ENCODE measurements at places on chromosomes 1 and 21.

GRCh38 chr1:11626551-11626950 is 27.7 kb downstream of the FBXO2 start:
- no peak for DNase-seq

DNA sequence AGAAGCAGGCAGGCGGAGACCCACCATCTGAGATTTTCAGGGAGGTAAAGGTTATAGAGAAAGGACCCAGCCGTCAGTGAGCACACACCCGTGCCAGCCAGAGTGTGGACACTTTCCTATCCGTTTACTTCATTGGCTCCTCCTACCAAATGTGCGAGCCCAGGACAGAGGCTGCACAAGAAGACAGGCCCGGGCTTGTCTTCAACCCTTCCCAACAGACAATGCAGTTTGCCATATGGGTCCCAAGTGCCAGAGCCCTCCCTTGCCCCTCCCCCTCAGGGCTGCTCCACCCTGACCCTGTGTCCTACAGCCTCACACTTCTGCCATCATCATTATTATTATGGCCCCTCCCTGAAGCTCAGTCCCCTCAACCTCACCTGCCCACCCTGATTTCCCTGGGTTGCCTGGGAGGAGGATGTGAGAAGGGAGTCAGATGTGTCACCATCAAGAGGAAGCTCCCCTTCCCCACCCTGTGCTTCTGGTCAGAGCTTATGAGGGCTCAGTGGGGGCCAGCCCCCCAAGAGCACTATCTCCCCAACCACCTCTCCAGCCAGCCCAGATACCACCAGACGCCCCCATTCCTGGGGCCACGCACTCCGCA is 9.4 kb downstream of the LAPTM5 start:
- DNase-seq: no peak

GRCh38 chr1:246865921-246866320 is 65.8 kb downstream of the AHCTF1 start:
- no peak for DNase-seq

DNA sequence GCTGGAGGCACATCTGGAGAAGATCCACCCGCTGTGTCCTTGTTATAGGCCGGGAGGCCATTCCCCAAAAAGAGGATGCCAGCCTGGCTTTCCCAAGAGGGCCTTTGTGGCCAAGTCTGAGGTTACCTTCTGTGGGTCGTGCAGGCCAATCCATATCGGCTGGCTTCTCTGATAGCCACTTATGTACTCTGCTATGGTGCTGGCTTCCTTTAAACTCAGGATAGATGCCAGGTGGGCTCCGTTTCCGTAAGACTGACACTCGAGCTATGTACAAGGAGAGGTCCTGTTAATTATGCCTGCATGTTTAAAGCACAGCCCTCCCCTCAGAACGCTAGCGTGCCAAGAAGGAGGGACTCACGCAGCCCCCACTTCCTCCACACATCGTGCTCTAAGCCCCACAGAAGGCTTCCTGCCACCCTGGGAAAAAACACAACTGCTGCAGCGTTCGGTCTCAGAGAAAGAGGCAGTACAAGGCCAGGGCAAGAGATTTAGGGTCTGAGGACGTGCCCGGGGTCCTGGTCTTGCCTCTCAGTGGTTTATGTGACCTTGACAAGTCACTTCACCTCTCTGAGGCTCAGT is 11.6 kb downstream of the REG4 start:
- no peak for DNase-seq

- no peak for DNase-seq
These were observed 37.4 kb upstream of the FAM131C start for GRCh38 chr1:16110884-16111283.

- DNase-seq: no peak
These were observed 28.6 kb upstream of the DUSP23 start for GRCh38 chr1:159752135-159752580.

GRCh38 chr1:27297903-27298302 is 24.1 kb upstream of the TMEM222 start:
- DNase-seq: no peak

- DNase-seq: peak; percentile 73
These were observed at the start of gene PCP4L1 for GRCh38 chr1:161258439-161259344. Gene PCP4L1, plus strand, starts transcription at chr1:161258745. Its CDS starts 230 bp downstream, at chr1:161258975.

DNA sequence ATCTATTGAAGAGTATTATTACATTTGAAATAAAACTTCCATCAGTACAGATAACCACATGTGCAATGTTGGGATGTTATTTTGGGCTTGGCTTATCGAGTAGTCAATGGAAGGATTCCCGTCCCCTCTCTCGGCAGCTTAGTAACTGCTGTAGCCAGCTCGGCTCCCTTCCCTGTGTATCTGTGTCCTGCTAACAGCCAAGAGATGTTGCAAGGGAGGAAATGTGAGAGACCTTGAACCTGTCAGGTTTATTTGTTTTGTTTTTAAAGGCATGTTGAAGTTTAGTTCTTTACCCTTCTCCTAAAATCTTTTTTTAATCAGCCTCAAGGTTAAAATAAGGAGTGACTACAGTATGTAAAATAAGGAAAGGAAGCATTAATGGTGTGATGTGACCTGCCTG is 13.6 kb upstream of the TARS2 start:
- DNase-seq: no peak

DNA sequence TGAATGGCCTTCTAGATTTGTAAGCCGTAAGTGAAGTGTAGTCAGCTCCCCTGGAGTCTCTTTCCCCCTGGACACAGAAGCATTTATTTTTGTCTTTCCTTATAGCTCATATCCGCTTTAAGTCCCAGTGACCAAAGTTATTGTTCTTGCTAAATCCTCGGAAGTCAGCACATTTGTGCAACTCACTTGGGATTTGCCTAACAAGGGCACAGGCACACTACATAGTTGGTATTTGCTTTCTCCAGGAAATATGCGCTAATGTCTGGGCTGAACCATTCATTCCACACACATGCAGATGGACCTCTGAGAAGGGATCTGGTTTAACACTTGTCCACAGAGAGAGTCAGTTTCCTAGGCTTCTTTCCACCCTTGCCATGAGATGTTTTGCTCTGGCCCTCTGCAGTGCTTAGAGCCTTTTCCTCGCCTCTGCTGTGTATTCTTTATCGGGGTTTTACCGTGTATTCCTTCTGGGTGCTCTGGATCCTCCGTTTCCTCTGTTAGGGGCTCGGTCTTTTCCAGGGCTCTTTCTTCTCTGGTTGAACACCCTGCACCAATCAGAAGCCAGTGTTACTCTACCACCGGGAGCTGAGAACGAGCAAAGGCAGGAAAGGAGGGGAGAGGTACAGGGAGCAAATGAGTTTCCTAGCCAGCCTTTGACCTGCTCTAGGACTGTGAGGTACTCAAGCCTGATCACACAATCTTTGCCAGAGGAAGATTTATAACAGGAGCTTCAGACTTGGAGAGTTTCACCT is 72.4 kb downstream of the ABCA4 start:
- no peak for DNase-seq

- no peak for DNase-seq
These were observed 215.8 kb downstream of the BARHL2 start for GRCh38 chr1:90501281-90501680.

DNA sequence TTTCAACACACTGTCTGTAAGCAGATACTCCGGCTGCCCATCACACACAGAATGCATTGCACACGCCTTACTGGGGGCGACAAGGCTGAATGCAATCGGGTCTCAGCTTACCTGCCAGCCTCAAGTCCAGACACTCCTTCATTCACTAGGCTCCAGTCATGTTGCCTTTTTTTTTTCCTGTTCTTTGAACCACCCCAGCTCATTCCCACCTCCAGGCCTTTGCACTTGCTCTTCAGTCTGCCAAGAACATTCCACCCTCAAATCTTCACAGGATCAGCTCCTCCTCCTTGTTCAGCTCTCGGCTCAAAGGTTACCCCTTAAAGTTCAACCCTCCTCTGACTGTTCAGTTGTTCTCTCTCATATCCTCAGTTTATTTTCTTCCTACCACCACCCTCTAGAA is 181.9 kb upstream of the ESRRG start:
- no peak for DNase-seq

- no peak for DNase-seq
These were observed 42.8 kb downstream of the DPH5 start for GRCh38 chr1:100982793-100983192.

DNA sequence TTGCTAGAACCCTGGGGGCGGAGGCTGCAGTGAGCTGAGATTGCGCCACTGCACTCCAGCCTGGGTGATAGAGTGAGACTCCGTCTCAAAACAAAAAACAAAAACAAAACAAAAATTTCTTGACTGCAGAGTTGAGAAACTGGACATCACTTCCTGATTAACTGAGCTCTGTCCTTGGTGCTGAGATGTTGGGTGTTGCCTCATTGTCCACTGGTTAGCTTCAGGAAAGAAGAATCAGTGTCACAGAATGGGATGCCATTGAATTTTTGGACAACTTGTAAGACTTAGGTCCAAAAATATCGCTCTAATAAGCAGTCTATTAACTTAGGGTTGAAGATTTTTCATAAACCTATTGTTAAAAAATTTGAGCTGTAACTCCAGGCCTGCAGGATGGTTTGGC is 23.8 kb upstream of the KCNA10 start:
- no peak for DNase-seq

DNA sequence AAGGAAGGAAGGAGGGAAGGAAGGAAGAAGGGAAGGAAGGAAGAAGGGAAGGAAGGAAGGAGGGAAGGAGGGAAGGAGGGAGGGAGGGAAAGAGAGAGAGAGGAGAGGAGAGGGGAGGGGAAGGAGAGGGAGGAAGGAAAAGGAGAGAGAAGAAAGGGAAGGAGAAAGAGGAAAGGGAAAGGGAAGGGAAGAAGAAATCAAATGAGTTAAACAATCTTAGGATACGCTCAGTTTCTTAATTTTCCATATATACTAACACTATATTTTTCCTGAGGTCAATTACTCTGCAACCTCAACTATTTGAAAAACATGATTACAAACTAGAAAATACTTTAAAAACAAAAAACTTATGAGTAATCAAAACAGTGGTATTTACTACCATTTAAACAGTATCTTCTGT is 53.3 kb downstream of the SPATA6 start:
- DNase-seq: no peak

DNA sequence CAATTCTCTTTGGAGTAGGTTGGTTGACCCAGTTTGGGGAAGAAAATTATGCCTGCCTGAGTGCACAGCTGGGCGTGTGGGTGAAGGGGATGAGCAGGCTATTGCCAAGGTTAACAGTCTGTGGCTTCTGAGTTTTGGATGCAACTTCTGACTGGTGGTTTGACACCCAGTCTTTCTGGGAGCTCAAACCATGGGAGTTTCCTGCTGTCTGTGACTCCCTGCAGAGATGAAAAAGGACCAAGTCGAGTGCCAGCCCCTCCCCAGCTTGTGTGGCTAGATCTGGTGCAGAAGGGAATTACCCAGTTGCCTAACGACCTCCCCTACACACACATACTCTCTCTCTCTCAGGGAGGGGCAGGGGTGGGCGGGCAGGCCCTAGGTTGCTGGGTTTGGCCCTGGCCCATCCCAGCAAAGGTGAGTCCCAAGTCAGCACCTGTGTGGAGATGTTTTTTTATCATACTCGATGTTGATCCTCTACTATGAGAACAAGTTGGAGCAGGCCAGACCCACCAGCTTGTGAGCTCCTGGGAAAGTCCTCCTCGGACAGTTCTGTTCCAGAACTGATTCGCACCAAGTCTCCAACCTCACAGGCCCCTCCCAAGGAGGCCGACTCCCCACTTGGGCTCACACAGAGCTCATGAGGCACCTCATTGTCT is 28.2 kb downstream of the PKP1 start:
- no peak for DNase-seq

DNA sequence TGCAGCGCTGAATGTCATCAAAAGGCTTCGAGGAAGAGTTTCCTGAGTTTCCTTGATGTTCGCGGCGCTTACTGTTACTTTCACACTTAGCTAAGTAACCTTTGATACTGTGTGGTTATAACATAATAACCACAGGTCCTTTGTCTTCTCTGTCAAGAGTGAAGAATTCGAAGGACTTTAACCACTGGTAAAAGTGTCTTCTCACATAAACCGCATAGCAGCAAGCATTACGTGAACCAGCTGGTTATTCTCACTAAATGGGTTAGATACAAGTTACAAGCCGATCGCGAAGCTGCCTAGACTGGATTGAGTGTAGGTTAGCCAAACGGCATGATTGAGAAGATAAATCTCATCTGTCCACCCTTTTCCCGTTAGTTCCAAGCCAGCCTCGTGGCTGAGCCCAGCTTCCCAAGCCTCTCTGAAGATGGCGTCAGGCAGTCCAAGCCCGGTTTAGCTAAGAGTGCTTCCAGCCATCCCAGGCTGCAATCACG is 18.3 kb upstream of the IFNGR2 start:
- DNase-seq: no peak

- DNase-seq: no peak
These were observed 6.3 kb upstream of the PRDM15 start for GRCh38 chr21:41885341-41886024.
